ENCODE measurements at places on chromosomes 7 and 10. TPM values are rescaled to one million over a fixed set of nuclear protein-coding genes. Genes with fewer than 3 reads are reported as not detected.

Gene SFTPD
- total RNA-seq: not detected

Gene NEUROG3
- not detected for total RNA-seq

Gene KIAA1549
- total RNA-seq: 0.89 TPM

Gene GRID2IP
- 0.08 TPM for total RNA-seq

Gene CRPPA
- total RNA-seq: 2.3 TPM

Gene OGA
- total RNA-seq: 60.5 TPM

Gene INPP5F
- total RNA-seq: 2.8 TPM

Gene ANKMY2
- 6.9 TPM for total RNA-seq

Gene EIF5AL1
- total RNA-seq: 0.08 TPM

Gene SFRP4
- 0.28 TPM for total RNA-seq

Gene UCN3
- total RNA-seq: not detected

Gene FEZF1
- total RNA-seq: not detected
